ENCODE measurements at places on chromosomes 13 and 19.

- no peak for DNase-seq
These were observed 1083.0 kb downstream of the SLITRK5 start for GRCh38 chr13:88754141-88754540.

DNA sequence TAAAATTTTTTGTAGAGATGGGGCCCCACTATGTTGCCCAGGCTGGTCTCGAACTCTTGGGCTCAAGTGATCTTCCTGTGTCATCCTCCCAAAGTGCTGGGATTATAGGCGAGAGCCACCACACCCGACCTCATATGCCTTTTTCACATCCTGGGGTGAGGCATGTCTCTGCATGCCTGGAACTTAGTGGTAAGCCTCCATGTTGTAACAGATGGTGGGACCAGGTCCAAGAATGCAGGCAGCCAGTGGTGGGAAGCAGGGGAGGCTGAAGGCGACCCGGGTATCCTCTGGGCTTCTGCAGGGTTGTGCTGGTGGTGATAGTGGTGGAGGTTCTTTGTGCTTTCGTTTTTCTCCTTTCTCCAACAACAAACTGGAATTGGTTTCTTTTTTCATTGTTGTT is 30.1 kb upstream of the CCDC124 start:
- peak; percentile 43 for DNase-seq

DNA sequence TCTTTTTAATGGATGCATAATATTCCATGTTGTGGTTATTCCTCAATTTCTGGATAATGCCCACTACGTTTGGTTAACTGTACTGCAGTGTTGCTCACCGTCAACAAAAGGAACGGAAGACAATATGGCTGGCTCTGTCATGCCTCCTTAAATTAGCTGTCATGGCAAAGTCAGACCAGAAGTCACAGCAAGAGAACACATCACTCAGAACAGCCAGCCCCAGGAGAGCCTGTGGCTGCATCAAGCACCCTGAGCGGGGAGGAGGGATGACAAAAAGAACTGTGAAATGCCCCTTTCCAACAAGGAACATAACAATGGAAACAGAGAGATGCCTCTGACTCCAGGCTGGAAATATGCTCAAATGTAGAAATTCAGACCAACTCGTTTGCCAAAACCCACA is 366.0 kb upstream of the ZNF507 start:
- no peak for DNase-seq

GRCh38 chr19:3852614-3853254 is 16.1 kb downstream of the ZFR2 start:
- peak; percentile 76 for DNase-seq

DNA sequence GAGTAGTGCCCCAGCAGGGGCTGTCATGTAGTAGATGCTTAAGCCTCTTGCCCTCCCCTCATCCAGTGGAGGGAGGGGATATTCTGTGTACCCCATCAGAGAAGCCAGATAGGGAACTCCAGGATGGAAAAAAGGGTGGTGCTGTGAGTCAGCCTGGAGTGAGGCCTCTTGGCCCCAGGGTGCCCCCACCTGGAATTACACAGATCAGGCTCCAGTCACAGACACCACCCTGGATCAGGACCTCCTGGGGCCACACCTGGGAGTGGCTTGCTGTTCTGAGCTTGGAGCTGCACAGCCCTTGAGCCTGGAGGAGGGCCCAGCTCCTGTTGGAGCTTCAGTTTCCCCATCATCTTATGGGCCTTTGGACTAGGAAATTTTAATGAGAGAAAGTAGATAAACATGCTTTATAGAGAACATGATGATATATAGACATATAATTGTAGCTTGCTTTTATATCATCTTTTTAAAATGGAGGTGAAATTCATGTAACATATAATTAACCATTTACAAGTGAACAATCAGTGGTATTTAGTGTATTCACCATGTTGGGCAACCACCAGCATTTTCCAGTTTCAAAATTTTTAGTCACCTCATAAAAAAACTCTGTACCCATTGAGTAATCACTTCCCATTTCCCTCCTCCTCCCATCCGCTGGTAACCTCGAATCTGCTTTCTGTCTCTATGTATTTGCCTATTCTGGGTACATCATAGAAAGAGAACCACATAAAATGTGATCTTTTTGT is 24.6 kb downstream of the CYP4F22 start:
- DNase-seq = peak; percentile 43

GRCh38 chr19:21838646-21839045 is 2.7 kb upstream of the ZNF43 start:
- DNase-seq = no peak

DNA sequence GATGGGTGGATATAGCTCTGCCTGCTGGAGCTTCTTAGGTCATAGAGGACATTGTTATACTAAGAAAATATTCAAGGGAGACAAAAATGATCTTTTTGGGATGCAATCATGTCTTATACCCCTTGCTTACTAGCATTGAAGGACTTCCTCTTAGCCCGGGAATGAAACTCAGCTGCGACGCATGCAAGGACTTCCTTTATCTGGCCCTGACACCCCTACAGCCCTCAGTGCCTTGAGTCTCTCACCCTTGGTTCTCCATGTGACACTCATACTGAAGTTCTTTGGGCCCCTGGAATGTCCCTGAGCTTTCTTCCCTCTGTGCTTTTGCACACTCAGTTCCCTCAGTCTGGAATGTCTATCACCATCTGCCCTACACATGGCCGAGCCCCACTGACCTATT is 72.5 kb upstream of the MTIF3 start:
- peak; percentile 33 for DNase-seq

DNA sequence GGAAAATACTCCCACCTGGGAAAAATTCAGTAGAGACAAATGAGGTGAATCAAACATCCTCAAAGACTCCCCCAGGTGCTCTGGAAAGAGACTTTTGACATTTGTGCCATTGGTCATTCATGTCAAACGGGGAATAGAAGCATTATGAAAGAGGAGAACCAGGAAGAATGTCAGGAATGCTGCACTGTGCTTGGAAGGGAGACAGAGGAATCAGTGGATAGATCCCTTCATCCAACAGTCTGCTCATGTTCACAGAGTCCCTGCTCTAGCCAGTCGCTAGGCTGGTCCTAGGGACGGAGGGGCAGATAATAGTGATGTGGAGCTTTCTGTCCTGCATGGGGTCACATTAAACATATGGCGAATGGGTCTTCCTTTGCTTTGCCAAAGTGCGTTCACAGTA is 384.4 kb downstream of the FGF9 start:
- no peak for DNase-seq

DNA sequence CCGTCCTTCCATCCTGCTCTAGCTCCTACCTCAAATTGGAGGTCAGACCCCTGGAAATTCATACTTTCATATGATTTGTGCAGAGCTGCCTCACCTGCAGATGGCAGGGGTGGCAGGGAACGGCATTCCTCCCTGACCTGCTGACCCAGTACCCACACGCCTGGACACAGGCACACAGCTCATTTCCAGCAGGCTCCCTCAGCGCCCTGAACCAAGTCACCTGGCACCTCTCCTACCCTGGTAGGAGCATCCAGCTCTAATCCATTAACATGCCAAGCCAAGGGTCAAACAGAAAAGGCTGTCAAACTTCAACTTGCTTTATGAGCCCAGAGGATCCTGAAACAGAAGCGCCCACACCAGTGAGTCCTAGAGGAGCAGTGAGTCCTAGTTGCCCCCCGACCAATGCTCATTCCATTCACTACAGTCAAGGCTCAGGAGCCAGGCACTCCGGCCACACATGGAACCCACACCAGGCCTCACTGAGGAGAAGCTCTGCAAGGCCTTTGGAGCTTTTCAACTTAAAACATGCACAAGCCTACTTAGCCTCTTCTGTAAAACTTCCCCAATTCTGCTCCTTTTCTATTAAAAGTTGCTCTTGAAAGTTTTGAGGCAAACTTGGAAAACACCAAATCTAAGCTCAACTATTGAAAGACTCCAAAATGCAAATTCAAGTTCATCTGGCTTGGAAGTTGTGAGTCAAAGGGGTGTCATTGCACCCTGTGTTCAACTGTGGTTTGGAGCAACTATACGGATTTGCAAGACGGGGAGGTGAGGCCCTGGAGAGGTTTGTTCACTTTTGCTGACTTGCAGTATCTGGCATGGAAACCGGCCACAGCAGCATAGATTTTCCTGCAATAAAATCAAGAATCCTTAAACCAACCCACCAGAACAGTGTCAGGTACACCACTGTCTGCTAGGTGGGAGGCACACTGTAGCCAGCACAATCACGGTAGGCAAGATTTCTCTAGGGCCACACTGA is 96.7 kb downstream of the CRYL1 start:
- no peak for DNase-seq

GRCh38 chr13:49693191-49693733 is 2.0 kb upstream of the EBPL start:
- no peak for DNase-seq

GRCh38 chr13:24821207-24821606 is 57.2 kb downstream of the RNF17 start:
- no peak for DNase-seq

DNA sequence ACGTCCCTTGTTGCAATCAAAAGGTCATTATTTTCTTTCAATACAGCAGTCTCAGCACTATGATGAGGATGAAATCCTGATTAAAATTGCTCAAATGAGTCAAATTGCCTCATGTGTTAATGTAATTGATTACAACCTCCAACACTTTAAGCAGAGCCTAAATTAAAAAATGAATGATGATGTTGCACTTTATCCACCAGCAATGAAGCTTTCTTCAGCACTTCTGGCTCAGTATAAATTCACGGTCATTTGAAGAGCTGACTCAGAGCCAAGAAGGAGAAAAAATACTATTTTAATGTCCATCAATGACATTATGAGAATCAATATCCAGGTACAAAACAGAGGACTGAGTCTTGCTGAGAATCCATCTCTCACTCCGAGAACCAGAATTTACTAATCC is 792.6 kb upstream of the ATXN8OS start:
- no peak for DNase-seq

GRCh38 chr13:21291840-21292239 is 115.4 kb downstream of the MRPL57 start:
- DNase-seq = no peak

DNA sequence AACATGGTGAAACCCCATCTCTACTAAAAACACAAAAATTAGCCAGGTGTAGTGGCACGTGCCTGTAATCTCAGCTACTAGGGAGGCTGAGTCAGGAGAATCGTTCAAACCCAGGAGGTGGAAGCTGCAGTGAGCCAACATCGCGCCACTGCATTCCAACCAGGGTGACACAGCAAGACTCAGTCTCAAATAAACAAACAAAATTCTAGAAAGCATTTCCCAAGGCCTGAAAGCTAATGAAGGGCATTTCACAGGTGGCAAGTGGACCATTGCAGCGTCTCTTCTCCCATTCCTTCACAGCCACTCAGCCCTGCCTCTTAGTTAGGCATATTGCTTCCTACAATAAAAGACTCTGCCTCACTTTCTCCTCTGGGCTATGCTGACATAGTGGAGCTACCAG is 13.5 kb upstream of the RXFP2 start:
- no peak for DNase-seq

GRCh38 chr13:112635323-112635722 is 47.4 kb upstream of the TUBGCP3 start:
- DNase-seq = no peak

DNA sequence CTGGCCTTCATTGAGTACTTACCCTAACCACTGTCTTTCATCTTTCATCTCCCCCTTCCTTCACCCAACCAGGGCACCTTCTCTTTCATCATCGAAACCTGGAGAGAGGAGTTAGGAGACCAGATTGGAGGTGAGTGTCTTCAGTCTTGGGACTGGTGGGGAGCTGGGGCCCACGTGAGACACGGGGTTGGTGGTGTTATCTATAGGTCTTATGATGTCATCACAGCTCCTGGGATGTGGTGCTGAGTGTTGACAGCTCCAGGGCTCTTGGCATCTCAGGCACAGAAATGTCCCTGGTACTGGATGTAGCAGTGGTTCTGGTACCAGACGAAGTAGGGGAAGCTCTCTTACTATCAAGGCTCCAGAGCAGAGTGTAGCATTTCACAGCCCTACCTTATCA is 1.8 kb downstream of the DLL3 start:
- no peak for DNase-seq

DNA sequence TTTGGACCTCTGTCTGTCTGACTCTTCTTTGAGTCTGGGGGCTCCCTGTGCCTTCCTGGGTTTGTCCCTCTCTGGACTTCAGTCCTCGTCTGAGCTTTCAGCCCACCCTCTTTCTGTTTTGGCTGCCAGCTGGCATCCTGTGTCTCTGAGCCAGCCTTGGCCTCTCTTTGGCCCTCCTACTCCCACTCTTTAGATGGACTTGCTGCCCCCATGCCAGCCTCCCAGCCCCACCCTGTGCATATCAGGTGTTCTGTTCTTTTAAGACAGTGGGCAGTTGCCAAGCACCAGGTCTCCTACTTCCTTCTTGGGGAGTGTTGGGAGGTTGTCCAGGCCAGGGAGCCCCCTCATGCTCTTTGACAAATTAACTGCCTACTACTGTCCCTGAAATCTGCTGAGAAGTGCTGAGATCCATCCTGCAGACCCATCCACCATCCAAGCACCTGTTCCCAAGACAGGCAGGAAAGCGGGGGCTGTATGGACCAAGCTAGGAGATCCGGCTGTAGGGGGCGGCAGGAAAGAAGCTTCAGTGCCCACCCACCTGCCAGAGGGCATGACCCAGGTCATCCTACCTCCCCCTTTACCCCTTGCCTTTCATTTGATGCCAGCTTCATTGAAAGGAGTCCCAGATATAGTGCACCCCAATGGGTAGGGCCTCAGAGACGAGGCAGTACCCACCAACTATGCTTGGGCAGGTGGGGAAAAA is 9.6 kb downstream of the CIC start:
- DNase-seq = no peak

- peak; percentile 67 for DNase-seq
These were observed 1.6 kb downstream of the P2RY11 start for GRCh38 chr19:10112895-10113591.

DNA sequence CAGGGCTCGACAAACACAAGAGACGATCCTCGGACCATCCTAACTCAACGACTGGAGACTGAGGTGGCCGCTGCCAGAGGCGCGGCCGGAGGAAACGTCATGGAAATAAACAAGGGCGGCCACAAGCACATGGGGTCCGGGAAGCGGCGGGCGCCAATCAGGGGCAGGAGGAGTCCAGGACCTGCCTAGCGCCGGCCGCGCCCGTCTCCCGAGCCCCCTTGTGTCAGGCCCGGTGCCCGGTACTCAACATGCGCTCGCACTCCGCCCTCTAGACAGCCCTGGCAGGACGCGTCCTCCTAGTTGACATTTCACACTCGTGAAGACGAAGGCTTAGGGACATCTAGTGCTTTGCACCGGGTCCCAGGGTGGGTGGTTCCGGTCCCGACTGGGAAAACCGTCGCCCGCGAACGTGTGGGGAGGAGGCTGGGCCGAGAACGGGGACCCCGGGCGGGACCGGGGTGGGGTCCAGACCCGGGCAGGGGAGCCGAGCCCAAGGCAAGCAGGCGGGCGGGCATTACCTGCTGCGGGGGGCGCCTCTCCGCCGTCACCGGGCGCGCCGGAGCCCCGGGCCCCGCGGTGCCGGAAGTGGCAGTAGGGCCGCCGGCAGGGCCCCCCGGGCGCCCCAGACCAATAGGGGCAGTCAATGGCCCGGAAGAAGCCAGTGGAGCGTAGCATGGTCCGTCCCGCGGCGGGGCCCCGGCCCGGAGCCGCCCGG is 442 bp downstream of the REXO1 start:
- no peak for DNase-seq
